ENCODE measurements at places on chromosomes 3 and 15.

DNA sequence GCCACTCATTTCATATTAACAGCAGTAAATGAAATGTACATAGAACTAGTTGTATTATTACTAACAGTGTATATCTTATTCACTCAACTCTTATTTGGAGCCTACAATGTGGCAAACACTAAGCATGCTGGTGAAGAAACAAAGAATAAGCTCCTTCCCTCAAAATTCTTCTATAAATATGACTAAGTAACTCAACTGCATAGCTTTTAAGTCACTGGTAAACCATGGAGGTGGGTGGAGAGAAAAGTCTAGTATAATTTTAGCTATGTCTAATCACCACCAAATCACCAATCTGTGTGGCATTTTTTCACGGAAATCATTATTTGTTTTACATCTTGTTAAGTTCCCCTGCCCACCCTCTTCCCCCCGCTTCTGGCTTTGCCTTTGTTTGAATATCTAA lies 17.5 kb downstream of the COPS2 start:
- no peak for DNase-seq

DNA sequence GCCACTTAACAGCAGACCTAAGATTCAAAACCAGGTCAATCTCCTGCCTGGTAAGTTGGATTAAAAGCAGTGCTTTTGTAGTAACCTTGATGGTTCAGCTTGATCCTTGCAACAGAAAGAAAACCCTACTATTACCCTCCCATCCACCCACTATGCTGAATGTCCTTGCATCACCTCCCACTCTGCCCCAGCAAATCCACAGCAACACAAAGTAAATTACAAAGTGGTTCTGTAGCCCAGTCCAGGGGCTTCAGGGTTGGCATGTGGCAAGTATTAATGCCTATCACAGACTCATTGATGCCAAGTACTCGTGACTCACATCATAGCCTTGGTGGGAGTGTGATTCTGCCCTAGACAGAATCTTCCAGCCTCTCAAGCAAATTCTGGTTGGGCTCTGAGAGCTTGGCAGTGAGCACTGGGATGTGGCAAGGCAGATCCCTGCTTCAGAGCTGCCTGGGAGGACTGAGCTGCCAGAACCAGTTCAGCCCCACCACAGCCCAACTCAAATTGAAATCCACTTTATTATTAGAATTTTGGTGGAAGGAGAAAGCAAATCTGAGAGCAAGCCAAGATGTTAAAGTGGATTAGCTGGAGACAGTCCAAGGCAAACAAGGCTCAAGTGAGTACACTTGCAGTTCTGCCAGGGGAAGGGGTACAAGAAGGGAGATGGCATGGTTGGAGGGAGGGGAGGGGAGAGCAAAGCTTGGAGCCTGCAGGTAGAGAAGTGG lies 225.8 kb upstream of the UMPS start:
- no peak for DNase-seq

GRCh38 chr3:186080849-186081438 lies 27.9 kb downstream of the ETV5 start:
- no peak for DNase-seq

- no peak for DNase-seq
These were observed 749.0 kb downstream of the NSUN3 start for GRCh38 chr3:94811836-94812235.

DNA sequence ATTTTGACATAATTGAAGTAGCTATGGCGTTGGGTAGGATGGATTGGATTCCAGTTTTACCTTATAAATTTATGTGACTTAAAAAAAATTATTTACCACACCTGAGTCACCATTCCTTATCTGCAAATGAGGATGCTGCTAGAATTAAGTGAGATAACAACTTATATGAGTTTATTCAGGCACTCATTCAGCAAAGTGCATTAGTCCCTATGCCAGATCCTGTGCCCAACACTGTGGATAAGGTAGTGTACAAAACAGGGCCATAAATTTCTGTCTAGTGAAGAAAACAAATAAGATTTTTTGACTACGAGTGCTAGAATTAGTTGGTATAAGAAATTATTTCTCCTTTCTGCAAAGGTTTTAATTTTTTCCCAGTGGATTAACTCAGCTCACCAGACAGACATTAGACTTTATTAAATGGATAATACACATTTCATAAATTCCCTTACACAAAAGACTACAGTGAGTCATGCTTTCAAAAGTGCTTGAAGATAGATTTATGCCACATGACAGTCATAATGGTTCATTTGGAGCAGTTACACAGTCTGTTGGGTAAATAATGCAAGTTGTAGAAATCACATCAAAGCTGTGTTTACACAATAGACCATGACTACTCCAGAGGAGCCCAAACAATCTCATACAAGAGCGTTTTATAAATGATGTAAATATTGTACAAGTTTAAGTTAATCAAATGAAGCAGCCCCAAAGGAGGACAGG lies 129.9 kb upstream of the TGFBR2 start:
- no peak for DNase-seq

DNA sequence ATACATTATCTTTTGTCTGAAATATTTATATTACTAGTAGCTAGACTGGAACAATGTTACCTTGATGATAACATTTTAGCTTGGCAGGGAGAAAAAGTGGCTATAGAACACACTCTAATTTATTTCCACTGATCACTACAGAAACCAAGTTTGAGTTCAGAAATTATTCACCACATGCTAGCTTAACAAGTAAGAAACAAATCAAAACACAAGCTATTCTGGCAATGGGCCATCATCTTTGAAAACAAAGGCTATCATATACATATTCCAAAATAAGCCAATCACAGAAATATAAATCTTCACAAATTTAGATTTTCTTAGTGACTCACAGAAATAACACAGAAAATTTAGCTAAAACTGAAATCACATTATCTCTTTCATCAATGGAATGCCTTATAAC lies 17.1 kb downstream of the AQR start:
- DNase-seq: no peak

DNA sequence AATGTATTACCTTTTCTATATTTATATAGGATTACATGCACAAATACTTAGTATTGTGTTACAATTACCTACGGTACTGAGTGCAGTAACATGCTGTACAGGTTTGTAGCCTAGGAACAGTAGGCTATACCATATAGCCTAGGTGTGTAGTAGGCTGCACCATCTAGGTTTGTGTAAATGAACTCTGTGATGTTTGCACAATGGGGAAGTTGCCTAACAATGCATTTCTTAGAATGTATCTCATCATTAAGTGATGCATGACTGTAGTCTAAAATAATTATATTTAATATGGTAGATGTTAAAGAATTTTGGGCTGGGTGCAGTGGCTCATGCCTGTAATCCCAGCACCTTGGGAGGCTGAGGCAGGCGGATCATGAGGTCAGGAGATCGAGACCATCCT lies 281.0 kb downstream of the KLF13 start:
- no peak for DNase-seq

- DNase-seq: no peak
These were observed 16.6 kb upstream of the SEC13 start for GRCh38 chr3:10337323-10338163.

GRCh38 chr3:193729601-193730000 lies 136.6 kb downstream of the OPA1 start:
- no peak for DNase-seq

DNA sequence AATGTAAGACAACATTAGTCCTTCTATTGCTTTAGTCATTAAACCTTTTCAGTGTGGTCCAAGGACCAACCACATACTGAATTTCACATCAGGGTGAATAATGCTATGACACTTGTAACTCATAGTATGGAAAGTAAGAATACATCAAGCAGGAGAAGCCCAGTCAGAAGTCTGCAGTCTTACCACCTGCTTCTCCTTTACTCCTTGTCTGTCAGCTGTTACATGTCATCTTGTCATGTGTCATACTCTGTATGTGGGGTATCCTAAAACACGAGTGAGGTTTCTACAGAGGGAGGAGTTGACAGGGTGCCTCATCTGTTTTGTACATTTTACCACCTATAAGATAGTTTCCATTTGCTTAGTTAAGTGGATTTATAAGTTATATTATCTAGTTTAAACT lies 32.8 kb upstream of the EID1 start:
- DNase-seq: no peak

DNA sequence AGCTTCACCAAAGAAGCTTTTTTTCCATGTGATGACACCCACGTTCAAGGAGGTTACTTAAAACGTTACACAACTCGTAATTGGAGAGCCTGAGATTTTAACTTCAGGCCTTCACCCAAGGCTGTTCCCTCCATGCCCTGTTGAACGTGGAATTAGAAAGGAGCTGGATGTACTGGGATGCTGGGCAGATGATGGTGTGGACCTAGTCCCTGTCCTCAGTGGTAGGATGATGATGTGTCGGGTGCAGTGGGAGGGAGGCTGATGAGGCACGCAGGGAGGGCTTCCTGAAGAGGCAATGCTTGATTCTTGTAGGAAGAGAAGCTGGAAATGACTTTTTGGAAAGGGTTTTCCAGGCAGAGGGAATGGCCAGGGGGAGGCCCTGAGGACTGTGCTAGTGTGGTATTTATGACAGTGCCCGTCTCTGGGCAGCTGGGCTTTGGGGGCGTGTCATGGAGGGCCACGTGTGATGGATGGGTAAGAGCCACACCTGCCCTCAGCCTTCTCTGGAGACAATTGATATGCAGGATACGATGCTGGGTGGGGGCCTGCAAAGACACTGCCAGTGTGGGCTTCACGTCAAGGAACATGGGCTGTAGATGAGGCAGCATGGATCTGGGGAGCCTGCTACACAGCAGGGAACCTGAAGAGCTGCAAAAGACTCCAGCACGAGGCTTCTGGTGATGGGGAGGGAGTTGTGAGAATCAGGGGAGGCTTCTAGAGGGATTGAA lies 15.3 kb downstream of the SYNM start:
- DNase-seq: no peak

DNA sequence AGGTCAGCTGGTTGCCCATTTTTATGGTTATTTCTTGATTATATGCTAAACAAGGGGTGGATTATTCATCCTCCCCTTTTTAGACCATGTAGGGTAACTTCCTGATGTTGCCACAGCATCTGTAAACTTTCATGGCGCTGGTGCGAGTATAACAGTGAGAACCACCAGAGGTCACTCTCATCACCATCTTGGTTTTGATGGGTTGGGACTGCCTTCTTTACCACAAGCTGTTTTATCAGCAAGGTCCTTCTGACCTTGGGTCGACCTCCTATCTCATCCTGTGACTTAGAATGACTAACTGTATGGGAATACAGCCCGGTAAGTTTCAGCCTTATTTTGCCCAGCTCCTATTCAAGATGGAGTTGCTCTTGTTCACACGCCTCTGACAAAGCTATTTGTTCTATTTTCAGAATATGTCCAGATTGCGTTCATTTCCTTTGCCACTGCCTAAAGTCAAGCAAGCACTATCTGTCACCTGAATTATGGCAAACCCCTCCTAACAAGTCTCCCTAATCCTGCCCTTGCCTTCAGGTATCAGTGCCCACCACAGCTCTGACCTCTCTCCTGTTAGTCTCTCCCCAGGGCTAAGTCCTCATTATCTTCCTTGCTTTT lies 308.5 kb downstream of the ROBO2 start:
- no peak for DNase-seq

- DNase-seq: no peak
These were observed 3.9 kb upstream of the CXCR6 start for GRCh38 chr3:45939341-45939771.

- DNase-seq: no peak
These were observed 118.6 kb downstream of the PGPEP1L start for GRCh38 chr15:98888820-98889479.

DNA sequence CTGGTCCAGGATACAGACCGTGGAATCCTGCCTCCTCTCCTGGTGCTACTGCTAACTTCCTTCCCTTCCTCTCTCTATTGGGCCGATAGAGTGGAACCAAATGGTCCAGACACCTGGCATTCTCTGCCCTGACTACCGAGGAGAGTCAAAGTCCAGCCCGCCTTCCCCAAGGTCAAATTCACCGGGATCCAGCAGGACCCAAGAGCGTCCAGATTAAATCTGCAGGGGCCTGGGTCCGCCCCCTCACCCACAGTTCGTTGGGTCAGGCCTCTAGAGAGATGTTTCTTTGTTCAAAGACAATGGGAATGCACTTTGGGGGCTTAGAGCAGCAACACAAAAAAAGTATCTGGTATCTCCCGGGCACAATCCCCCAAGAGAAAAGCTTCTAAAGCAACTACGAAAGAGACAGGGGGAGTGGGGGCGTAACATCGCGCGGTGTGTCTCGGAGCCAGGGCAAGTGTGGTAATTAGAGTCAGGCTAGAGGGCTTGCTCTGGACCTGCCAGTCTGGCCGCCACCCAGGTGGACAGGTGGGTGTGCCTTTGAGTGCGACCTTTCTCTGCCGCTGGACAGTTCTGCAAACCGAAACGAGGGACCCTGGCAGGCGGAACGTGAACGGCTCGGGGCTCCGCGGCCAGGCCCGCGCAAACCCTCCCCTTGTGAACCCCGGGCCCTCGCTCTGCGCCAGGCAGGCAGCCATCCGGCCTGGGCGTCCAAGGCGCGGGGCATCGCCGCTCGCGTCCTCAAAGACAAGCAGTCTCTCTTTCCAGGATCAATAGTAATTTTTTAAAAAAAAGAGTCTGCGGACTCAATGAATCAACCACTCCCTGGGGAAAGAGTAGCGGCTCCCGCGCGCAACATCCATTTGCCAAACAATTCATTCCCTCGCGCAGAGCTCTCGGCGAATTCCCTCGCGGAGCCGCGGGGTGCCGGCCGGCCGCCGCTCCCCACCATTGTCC lies 806 bp downstream of the KLHL25 start:
- DNase-seq: no peak

- DNase-seq: no peak
These were observed 2.7 kb downstream of the ZMAT3 start for GRCh38 chr3:179068779-179069530.

- DNase-seq: no peak
These were observed 31.5 kb upstream of the MLF1 start for GRCh38 chr3:158539414-158540014.

- DNase-seq: no peak
These were observed 224.7 kb downstream of the IGSF11 start for GRCh38 chr3:118809696-118810498.

DNA sequence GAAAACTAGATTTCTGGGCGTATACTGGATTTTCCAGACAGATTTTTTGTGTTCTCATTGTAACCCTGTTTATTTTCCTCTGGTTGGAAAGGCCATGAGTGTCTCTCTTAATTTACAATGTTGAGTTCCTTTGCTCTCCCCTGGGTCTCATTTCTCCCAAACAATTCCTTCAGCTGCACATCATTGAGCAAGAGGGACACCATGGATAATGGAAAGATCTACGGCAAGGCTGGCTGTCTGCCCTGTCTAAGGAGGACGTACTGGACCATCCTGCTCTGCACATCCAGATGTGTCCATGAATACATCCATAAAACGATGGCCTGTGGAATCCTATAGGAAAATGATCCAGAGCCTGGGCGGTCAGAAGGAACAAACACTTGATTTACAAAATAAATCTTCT lies 258.1 kb upstream of the MCTP2 start:
- peak; percentile 54 for DNase-seq

GRCh38 chr15:74252291-74252690 lies 16.2 kb downstream of the CCDC33 start:
- no peak for DNase-seq

GRCh38 chr3:183662099-183662498 lies 26.7 kb downstream of the KLHL24 start:
- no peak for DNase-seq

DNA sequence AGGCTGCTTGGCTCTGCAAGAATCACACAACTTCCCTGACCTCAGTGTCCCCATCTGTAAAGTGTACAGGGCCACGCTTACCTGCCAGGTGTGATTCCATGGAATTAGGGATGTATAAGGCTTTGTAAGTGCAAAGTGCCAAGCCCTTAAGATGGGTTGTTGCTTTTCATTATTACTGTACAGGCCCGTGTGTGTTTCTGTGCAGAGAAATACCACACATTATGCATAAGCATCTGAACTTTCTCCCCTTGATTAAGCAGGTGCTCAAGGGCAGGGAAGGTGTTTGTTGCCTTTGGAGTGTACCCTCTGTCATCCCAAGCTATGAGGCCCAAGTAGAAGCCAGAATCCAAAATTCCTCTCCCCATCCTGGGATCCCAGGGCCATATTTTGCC lies 13.6 kb upstream of the HRH1 start:
- DNase-seq: no peak

Measured in tibial nerve (tissue), 4 donors.